ENCODE measurements at places on chromosomes 13 and 19.

GRCh38 chr13:20326809-20327208 lies 94.7 kb upstream of the GJB6 start:
- no peak for DNase-seq

GRCh38 chr19:1166872-1167573 lies 7.0 kb downstream of the SBNO2 start:
- DNase-seq, result no peak

DNA sequence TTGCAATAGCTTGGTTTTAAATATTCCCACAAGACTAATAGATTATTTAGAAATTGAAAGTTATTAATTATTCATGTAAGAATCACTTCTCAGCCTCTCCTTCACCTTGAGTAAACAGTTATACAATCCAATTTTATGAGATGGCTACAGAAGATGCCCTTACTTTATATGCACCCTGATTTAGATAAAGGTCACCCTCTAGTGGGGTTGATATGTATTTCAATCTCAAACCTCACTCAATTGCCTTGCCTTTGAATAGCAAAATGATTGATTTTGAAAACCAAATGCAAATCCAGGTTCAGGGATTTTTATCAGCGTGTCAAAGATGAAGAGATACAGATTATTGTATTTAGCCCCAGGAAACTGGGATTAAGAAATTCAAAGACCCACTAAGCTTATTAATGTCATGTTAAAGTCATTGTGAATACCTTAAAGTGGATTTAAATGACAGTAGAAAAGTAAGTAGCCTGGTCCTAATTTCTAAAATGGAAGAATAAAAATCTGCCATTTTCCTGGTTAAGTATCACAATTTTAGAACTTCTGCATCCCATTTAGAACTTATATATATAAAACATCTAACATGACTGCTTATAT lies 305.1 kb downstream of the ITGBL1 start:
- DNase-seq, result peak; percentile 35

DNA sequence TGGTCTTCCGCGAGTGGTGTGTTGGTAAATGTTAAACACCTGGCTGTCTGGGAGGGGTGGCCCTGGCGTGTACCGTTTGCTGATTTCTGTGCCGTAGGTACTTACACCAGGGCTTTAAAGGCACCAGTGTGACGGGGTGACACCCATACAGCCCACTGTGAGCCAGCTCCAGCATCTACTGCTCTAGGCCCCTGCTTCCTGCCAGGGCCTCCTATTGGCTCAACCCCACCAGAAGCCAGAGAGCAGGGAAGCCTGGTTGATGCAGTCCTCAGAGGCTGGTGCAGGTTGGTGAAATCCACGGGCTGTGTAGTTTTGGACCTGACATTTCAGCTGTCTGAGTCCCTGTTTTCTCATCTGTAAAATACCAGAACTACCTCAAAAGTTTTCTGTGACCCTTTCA lies 30.4 kb downstream of the ARHGEF7 start:
- DNase-seq, result no peak

DNA sequence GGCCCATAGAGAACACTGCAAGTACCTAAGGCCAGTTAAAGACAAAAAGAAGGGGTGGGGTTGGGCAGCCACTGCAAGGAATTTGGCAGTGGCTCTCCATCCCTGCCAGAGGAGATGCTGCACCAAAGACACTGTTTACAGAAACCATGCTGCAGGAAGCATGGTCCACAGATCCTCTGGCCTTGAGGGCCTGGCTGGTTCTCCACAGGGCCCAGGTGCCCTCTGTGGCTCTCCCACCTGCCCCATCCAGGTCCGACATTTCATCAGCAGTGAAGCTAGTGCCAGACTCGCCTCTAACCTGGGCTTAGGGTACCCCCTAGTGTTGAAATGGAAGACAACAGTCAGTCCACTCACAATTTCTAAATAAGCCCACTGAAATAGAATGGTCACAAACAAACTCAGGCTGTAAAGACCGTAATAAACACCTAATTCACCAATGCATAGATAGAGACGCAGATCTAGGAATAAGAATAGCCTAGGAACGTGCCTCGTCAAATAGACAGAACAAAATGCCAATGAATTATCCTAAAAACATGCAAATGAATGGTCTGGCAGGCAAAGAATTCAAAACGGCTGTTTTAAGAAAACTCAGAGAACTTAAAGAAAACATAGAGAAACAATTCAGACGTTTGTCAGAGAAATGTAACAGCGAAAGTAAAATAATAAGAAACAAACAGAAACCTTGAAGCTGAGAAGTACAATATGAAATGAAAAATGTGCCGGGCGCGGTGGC lies 23.3 kb downstream of the LYPD4 start:
- DNase-seq, result peak; percentile 52

- DNase-seq, result no peak
Observed at GRCh38 chr13:32590266-32590665, 4.0 kb downstream of the PDS5B start.

DNA sequence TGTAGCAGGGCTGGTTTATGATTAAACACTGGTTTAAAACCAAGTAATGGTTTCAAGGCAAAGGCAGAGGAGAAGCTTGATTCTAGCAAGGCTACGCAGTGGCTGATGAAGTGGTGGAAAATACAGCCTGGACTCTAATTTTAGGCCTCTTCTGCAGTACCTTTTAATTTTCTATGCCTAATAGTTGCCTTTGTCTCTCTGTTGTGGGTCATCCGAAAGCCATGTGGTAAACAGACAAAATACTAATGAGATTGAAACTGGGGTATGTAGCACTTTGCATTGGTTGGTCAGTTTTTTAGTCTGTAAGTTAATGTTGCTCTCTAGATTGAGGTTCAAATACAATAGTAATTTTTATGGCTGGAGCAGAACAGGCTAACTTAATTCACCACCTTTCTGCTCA lies 3.3 kb downstream of the LMO7 start:
- no peak for DNase-seq

DNA sequence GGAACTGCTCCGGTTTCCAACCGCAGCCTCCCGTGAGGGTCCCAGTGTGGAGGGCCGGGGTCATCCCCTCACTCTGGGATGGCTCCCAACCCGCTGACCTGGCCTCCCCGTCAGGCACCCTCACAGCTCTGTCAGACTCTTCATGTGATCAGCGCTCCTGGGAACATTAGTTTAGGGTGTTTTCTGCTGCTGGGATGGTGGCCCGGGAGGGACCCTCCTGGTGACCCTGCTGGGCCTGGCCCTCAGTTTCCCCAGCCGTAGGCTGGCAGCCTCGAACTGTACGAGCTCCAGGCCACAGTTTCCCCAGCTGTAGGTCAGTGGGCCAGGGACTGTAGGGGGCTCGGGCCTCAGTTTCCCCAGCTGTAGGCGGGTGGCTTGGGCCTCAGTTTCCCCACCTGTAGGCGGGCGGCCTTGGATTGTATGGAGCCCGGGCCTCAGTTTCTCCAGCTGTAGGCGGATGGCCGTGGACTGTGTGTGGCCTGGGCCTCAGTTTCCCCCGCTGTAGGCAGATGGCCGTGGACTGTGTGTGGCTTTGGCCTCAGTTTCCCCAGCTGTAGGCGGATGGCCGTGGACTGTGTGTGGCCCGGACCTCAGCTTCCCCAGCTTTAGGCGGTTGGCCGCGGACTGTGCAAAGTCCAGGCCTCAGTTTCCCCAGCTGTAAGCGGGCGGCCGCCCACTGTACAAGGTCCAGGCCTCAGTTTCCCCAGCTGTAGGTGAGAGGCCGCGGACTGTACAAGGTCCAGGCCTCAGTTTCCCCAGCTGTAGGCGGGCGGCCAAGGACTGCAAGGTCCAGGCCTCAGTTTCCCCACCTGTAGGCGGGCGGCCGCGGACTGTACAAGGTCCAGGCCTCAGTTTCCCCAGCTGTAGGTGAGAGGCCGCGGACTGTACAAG lies 1.3 kb upstream of the PTBP1 start:
- DNase-seq, result peak; percentile 2

DNA sequence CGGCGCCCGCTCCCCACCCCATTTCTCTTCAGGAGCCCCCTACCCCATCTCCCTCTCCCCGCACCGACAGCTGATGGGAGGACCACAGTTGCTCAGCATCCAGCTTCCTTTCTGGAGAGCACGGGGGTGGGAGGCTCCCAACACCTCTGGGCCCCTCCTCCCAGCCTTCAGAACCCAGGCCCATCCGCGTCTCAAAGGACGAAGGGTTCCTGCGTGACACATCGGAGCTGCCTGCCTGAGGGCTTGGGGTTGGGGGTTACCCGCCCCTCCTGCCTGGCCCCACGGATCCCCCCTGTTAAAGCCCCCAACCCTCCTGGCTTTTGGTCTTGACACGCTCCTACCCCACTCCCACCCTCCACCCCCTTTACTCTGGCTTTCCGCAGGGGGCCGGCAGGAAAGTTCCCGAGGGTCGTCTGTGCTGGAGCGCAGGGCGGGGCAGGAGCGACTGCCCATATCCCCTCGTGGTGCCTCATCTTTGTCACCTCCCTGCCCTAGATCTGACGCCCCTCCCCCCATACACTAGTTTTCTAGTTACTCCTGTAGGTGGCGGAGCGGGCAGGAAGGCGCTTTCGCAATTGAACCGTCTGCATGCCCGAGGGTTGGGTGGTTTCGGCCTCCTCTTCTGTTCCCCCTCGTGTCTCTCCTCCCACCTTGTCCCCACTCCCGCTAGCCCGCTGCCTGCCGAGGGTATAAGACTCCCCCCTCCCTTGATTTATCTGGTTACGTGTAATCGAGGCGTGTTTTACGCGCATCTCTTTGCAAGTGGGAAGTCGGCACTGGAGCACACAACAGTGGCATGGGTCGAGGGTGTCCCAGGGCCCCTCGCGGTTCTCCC lies 924 bp downstream of the TRAPPC5 start:
- DNase-seq, result peak; percentile 99

DNA sequence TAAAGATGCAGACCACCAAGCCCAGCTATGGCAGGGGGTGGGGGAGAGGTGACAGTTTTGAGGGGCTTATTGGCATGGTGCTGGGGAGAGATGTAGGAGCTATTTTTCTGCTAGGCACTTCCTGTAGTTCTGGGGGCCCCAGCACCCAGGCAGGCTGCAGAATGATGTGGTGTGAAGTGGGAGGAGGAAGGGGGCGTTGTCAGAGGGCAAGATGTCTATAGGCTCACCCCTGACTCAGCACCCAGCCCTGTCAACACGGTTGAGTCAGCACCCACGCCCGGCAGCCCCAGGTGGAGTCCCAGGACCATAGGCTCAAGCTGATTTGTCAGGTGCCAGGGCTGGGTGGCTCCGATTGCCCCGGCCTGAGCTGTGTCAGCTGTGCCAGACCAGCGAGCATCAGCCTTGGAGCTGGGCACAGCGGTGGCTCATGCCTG lies 5.8 kb downstream of the KLF2 start:
- peak; percentile 76 for DNase-seq

- no peak for DNase-seq
Observed at GRCh38 chr19:27736225-27736624, 1476.7 kb downstream of the UQCRFS1 start.

GRCh38 chr13:106846571-106847448 lies 278.9 kb upstream of the ARGLU1 start:
- DNase-seq, result no peak

DNA sequence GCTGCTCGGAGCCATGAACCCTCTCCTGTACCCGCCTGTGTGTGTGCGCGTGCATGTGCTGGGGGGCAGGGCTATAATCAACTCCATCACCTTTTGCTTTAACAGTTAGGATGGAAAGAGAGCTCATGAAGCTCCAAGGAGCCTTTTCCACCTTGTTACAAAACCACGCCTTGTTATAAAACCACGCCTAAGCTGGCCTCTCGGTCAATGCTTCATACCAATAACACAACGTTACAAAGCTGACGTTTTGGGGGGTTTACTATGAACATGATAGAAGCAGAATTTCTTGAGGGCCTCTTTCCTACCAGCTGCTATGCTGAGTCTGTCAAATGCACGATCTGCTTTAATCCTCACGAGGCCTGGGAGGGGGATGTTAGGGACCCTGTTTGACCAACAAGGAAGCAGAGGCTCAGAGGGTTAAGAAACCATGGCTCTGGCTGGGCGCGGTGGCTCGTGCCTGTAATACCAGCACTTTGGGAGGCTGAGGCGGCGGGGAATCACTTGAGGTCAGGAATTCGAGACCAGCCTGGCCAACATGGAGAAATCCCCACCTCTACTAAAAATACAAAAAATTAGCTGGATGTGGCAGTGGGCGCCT lies 11.9 kb downstream of the CAPS start:
- DNase-seq, result no peak

GRCh38 chr13:60398379-60398891 lies 1.4 kb downstream of the TDRD3 start:
- DNase-seq, result peak; percentile 21

- peak; percentile 20 for DNase-seq
Observed at GRCh38 chr13:51624695-51625345, 40.6 kb downstream of the WDFY2 start.

DNA sequence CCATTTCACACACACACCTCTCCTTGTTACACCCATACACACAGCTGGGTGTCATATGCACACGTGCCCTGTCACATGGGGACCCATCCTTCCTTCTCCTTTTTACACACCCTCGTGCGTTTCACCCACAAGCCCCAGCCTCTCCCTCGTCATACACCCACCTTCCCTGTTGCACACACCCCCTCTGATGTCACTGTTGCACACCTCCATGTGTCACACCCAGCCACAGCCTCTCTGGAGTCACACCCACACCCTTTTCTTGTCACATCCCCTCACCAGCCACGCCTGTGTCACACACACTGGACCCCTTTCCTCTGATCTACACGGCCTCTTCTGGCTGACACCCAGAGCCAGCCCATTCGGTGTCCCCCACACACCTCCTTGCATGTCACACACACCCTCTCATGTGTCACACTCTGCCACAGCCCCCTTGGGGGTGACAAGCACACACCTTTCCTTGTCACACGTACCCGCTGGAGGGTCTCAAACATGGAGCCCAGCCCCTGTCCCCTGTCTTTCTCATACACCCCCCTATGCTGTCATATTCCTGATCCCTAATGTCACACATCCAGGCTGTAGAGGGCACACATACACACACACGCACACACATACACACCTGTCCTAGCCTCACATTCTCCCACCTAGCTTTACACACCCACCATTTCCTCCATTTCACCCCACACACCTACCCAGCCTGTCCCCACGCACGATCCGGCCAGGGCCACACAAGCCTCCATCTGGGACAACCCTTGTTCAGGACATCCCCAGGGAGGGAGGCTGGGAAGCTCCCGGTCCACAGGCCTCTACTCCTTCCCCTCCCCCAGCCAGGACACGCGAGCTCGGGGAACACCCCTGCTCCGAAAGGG lies 1.4 kb downstream of the NOVA2 start:
- peak; percentile 44 for DNase-seq

DNA sequence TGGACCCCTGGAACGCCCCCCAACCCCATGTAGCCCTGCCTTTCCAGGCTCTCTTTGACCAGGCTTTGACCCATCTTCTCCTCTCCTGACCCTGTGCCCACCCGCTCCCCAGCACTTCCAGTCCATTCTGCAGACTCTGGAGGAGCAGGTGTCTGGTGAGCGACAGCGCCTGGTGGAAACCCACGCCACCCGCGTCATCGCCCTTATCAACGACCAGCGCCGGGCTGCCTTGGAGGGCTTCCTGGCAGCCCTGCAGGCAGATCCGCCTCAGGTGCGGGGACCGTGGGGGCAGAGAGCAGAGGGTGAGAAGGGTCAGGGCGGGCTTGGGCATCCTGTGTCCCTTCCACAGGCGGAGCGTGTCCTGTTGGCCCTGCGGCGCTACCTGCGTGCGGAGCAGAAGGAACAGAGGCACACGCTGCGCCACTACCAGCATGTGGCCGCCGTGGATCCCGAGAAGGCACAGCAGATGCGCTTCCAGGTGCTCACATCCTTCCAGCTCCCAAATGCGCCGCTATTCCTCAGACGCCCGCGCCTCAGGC lies 6.1 kb downstream of the APLP1 start:
- DNase-seq, result no peak

GRCh38 chr13:88042489-88042888 lies 371.3 kb downstream of the SLITRK5 start:
- DNase-seq, result no peak

- no peak for DNase-seq
Observed at GRCh38 chr19:45819769-45820168, 4.7 kb upstream of the RSPH6A start.

Data from NB4 (cell line).